ENCODE measurements at places on chromosomes 6 and 20.
A peak's percentile ranks its signal among the peaks of the same experiment; 100 is the strongest.

- DNase-seq, result no peak
Measured at GRCh38 chr6:44034391-44034861, 92.8 kb downstream of the MRPL14 start.

DNA sequence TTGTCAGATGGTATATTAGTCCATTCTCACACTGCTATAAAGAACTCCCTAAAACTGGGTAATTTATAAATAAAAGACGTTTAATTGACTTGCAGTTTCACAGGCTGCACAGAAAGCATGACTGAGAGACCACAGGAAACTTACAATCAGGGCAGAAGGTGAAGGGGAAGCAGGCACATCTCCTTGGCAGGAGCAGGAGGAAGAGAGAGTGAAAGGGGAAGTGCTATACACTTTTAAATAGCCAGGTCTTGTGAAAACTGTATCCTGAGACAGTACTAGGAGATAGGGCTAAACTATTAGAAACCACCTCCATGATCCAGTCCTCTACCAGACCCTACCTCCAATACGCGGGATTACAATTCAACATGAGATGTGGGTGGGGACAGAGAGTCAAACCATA, 193.9 kb upstream of the KCNG1 start:
- DNase-seq, result no peak

DNA sequence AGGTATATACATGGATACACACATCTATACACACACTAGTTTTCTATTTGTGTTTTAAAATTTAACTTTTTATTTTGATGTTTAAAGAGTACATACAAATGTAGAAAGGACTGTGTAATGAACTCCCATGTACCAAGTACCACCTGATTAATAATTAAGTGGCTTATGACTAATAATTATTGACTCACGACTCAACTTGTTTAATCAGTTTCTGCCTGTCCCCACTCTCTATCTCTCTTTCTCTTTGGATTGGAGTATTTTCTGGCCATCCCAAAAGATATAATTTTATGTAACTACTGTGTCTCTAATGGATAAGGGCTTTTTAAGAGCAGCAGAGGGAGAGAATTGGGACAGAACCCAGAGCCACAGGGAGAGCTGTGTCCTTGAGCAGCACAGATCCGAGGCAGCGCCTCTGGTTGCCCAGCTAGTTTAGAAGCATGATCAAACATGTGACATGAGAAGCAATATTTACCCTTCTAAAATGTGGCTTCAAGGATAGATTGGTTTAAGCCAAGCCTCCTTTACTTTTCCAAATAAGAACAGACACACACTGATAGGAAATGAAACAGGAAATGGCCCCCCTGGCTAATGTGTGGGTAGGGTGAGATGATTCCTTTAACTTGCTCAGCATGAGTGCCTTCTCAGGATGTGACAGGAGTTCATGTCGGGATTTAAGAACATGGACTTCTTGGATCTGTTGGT, 81.0 kb downstream of the ERMARD start:
- DNase-seq, result no peak

- DNase-seq, result peak; percentile 30
Measured at GRCh38 chr6:161889324-161889723, 615.5 kb upstream of the AGPAT4 start.

DNA sequence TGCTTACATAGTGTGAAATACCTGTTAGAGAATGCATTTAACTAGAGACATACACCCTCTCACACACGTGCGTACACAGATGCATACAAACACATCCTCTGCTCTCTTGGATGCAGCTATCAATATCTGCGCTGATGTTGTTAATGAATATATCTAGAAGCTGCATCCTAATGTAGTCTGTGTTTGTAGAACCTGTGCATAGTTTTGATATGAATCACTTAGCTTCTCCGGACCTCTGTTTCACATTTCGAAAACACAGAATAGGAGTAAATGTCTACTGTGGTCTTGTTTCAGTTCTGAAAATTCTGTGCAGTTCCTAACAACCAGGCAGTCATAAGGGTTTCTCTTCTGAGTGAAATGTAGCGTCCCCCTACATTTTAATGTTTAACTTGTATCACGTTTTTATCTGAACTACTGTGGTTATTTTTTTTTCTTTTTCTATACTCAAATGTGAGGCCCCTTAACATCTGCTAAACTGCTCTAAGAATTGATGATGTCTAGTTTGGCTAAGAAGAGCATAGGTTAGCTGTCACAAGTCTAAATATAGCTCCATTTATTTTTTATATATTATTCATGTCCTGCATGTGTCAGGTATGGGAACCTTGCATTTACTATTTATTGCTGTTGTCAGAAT, 254.5 kb downstream of the TMEM242 start:
- no peak for DNase-seq

DNA sequence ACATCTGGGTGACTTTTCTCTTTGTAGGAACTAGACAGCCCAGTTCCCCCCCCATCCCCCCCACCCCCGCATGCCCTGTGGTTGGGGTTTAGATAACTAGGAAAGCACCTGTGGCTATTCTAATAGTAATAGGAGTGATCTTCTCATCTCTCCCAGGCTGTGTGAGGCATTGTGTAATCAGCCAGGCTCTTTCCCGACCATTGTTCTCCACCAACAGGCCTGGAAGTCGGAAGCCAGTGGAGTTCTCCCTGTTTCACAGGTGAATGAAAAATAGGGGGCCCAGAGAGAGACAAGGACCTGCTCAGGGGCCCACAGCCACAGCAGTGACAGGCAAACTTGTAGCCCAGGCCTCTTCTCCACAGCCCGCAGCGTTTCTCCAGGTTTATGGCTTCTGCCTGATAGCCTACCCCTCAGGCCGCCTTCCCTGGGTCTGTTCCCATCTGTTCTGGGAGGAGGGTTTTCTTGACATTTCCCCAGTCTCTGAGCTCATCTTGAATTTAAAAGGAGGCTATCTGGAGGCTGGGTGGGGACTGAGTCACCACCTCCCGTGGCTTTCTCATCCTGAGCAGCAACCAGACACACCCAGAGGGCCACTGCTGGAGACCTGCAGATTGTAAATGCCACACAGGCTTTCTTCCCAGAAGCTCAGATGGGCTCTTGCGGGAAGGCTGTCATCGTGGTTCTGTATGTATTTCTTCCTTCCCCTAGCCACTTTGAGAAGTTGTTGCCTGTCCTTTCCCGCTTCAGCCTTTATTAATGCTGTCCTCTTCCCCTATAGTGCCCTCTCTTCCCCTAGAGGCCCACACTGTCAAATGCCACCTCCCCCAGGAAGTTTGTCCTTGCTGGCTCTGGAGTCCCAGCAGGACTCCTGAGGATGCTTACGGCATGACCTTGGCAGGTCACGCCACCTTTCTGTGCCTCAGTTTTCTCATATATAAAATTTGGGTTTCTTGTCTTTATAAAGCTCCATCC, 75.9 kb upstream of the MYL9 start:
- DNase-seq, result no peak

- DNase-seq, result no peak
Measured at GRCh38 chr6:90472716-90473115, 114.2 kb downstream of the MAP3K7 start.

- DNase-seq, result no peak
Measured at GRCh38 chr6:132712366-132712765, 1.5 kb downstream of the VNN1 start.

- no peak for DNase-seq
Measured at GRCh38 chr6:56334937-56335336, 87.6 kb upstream of the COL21A1 start.

- no peak for DNase-seq
Measured at GRCh38 chr20:24785141-24786110, 163.6 kb upstream of the CST7 start.

DNA sequence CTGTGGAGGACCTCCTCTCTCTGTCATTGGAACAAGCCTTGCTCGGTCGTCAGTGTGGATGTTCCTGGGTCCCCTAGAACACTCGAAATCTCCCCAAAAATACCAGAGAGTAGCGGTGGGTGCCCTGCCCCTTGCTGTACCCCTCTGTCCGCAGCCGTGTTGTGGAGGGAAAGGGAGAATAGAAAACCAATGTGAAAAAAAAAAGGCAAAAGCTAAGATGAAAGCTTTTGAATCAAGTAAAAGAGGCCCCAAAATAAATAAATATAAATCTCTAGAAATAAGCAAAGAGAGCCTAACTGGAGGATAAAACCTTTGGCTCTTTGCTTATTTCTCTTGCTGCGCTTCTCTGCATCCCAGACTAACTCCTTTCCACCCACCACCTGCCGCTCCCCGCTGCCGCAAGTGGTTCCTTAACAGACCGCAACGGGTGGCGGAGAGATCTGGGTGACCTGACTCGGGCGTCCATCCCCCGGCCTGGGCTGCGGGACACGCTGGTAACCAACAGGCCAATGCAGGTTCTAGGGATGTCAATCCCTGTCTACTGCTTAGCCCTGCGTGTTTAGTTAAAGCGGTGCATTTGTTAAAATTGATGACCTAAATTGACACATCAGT, 110.0 kb downstream of the GPX5 start:
- no peak for DNase-seq

GRCh38 chr20:62771396-62772102, 24.7 kb upstream of the MRGBP start:
- no peak for DNase-seq

DNA sequence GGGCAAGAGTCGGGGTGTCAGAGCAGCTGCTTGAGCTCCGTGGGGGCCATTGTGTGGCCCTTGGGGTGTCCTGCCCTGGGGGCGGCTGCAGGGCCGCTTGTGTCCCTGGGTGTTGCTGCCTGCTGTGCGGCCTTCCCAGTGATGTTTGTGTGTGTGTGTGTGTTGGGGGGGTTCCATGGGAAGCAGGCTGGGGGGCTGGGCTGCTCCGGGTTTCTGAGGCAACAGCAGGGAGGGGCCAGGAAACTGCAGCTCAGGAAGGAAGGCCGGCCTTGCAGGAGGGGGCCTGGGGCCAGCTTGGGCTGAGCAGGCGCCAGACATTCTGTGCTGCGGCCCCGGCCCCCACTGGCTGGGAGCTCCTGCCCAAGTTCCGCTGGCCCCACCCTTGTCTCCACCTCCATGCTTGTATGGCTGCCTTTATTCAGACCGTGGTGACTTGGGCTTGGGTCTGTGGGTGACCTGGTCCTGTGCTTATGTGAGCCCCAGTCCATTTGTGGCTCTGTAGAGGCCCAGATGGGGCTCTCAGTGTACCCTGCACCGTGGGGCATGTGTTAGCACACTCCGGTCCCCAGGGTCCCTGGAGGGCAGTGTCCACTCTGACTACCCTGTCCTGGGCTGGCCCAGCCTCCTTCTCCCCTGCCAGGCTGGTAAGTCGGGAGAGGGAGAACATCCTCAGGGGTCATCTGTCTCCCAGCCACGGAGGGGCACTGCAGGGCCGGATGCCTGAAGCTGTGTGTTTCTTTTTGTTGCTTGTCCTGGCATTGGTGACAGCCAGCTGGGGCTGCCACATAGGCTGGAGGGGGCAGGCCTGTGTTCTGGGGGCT, 4.6 kb upstream of the SOX18 start:
- no peak for DNase-seq

GRCh38 chr20:63619505-63619904, 7.4 kb downstream of the GMEB2 start:
- no peak for DNase-seq

DNA sequence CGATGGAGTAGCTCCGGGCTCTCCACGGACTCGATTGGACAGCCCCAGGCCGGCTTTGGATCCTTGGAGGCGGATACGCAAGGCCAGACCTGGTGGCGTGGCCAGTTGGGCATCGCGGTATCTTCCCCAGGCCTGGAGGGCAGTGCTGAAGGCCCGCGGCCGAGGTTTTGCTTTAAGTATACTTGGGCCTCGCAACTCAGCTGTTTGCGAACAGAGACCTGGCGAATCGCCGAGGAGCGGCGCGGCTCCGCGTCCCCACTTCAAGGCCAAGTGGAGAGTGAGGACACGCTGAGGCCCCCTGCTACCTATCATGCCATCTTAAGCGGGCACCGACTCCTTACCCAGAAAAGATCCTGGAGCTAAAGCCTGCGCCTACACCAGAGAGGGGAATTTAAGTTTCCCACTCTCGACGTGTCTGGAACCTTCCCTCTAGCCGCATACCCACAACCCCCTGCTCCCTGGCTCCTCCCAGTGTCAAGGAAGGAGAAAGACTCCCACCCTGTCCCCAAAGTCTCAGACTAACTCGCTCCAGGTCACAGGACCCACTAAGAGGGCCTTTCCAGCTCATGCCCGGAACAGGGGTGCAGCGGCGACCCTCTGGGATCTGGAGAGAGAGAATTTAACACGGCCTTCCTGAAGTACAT, 4.1 kb downstream of the LINC00237 start:
- DNase-seq, result no peak

DNA sequence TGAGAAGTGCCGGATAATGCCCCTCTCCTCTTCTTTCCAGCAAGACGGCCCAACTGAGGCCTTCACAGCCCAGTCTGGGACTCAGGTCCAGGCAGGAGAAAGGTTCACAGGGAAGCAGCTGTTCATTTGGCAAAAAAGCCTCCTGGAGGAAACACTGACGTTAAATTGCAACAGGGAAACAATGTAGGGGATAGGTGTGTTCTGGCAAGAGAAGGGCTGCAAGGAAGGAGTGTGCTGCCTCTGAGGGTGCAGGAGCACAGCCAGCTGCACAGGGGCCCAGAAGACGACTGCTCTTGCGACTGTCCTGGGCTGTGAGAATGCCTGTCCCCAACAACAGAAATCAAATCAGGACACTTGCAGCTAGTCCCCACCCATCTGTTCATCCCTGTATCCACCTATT, 70.6 kb upstream of the PMEPA1 start:
- DNase-seq, result no peak

GRCh38 chr6:154156135-154156896, 117.3 kb downstream of the OPRM1 start:
- peak; percentile 34 for DNase-seq

- DNase-seq, result peak; percentile 62
Measured at GRCh38 chr6:22141241-22141745, 155.5 kb downstream of the PRL start.

DNA sequence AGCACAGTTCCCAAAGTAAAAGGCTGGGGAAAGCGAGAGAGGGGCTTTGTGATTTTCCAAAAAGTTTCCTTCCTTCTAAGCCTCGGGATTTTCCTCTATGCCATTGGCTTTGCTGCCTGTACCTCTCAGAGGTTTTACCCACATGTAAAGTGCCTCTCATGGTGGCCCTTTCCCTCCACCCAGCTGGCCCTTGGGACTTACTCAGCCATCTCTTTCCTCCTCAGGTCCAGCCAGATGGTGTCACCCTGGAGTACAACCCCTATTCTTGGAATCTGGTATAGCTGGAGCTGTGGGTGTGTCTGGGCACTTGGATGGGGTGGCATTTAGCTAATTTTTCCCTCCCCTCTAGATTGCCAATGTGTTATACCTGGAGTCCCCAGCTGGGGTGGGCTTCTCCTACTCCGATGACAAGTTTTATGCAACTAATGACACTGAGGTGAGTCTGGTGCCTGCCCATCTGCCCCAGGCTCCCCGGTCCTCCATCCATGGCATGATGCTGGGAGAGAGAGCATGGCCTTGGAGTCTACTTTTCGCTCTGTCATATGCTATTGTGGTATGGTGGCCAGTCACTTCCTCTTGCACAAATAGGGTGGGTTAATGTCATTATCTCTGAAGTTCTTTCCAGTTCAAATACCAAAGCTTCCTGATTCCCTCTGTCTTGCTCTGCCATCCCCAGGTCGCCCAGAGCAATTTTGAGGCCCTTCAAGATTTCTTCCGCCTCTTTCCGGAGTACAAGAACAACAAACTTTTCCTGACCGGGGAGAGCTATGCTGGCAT, 1.1 kb downstream of the CTSA start:
- DNase-seq, result no peak

- no peak for DNase-seq
Measured at GRCh38 chr6:41757931-41758640, 10.9 kb upstream of the PGC start.

All from spinal cord (tissue), 10 donors.